ENCODE measurements at places on chromosomes 4 and X.

DNA sequence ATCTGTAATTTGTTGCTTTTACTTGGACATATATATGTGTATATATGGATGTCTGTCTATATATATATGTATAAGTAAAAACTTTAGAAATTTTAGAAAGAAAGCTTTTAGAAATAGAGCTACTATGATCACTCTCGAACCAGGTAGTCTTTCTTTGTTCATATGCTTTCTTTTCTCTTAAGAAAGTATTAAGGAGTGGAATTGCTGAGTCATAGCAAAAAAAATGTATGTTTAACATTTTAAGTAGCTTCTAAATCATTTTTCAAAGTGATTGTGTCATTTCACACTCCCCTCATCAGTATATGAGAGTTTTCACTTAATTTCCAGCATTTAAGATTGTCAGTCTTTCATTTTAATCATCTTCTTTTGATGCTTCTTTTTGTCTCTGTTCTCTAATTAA lies 447.9 kb upstream of the TECRL start:
- DNase-seq, result no peak

DNA sequence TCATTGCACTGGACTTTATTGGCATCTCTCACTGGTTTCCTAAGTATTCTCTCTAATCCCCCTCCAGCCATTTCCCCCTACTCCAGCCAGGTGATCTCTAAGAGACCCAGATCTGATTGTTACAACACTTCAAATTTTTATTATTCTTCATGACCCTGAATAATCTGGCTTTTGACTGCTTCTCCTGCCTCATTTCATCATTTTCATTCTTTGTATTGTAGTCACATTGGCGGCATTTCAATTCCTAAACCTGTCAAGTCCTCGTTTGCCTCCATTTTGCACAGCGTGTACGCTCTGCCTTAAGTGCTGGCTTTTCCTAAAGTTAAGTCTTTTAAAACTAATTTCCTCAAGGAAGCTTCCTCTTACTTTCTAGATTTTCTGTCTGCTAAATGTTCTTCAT lies 31.6 kb downstream of the UBE2K start:
- DNase-seq, result no peak

- DNase-seq, result no peak
Measured at GRCh38 chr4:186839122-186840037, 115.7 kb upstream of the FAT1 start.

GRCh38 chr4:75671802-75672421 lies 1.3 kb downstream of the G3BP2 start:
- DNase-seq, result no peak

- DNase-seq, result no peak
Measured at GRCh38 chr4:150259861-150260567, 181.8 kb downstream of the DCLK2 start.

Data from gastrocnemius medialis (tissue), 4 donors.